ENCODE measurements at places on chromosomes 1 and 21. TPM values are rescaled to one million over a fixed set of nuclear protein-coding genes. Genes with fewer than 3 reads are reported as not detected.

Gene SAMD13
- total RNA-seq, result 10.4 TPM

Gene ATP6V1G3
- total RNA-seq, result not detected

Gene TM2D1
- 37.7 TPM for total RNA-seq

Gene TFB2M
- 11.6 TPM for total RNA-seq

- no peak for DNase-seq
- no peak overlapping the region for H3K4me3 ChIP-seq
- no peaks in the 10 kb centered on the region for H3K36me3 ChIP-seq
- H3K4me1 ChIP-seq, result peaks cover 2% of the 10 kb centered on the region
Observed at GRCh38 chr1:55670331-55671082, 455.3 kb upstream of the USP24 start.

GRCh38 chr1:56453417-56454078, 125.8 kb downstream of the PLPP3 start:
- no peak for DNase-seq
- H3K4me1 ChIP-seq, result peaks cover 22% of the 10 kb centered on the region
- H3K36me3 ChIP-seq, result no peaks in the 10 kb centered on the region
- peaks cover 3% of the 10 kb centered on the region for H3K27me3 ChIP-seq

DNA sequence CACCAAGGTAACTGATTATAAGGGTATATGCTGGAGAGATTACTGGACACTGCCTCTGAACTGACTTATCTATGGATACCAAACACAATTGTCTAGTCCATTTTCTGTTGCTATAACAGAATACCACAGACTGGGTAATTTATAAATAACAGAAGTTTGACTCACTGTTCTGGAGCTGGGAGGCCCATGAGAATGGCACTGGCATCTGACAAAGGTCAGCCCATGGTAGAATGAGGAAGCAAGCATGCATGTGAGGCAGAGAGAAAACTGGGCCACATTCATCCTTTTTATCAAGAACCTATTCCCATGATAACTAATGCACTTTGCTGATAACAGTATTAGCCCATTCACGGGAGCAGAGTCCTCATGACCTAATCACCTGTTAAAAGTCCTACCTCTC, 37.4 kb downstream of the FCER1A start:
- no peaks in the 10 kb centered on the region for H3K4me1 ChIP-seq
- DNase-seq, result no peak
- H3K4me3 ChIP-seq, result no peak overlapping the region
- H3K36me3 ChIP-seq, result no peaks in the 10 kb centered on the region
- no peak overlapping the region for H3K27ac ChIP-seq

Data from progenitor cell of endocrine pancreas (in vitro differentiated cells).